ENCODE measurements at places on chromosomes 6 and 20. TPM values are rescaled to one million over a fixed set of nuclear protein-coding genes. Genes with fewer than 3 reads are reported as not detected.

The CFB gene
- total RNA-seq: 1.4 TPM

DNA sequence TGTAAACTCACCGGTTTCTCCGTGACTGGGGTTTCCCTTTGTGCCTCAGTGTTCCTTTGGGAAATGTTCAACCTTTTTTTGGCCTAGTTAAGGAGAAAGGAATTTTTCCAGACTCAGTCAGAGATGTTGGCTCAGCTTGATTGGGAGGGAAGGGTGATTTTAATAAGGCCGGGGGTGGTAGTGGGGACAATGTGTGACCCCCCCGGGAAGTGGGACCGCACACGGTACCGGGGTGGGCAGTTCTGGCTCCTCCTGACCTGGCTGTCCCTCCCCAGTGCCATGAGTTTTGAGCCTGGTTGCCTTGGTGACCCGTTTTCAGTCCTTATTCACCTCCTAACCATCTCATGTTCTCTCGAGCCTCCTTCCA, 132.7 kb downstream of the SNX5 start:
- peak overlapping the region; percentile 53 for H3K27ac ChIP-seq
- no peaks in the 10 kb centered on the region for H3K36me3 ChIP-seq
- DNase-seq: peak; percentile 26
- H3K27me3 ChIP-seq: no peaks in the 10 kb centered on the region
- H3K4me3 ChIP-seq: no peak overlapping the region

DNA sequence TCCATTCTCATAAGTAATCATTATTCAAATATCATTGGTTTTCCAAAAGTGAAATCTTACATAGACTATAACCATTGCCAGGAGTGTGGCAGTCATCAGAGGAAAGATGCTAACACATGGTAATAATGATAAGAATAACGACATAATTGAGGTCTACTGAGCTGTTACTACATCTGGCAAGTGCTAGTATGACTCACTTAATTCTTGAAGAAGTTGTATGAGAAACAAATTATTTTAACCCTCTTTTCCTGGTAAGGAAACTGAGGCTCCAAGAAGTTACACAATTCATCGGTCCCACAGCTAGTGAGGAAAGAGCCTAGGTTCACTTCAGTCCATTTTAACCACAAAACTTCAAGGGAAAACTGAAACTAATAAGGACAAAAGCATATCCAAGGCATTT, 335.6 kb upstream of the BTBD3 start:
- H3K36me3 ChIP-seq: no peaks in the 10 kb centered on the region
- DNase-seq: peak; percentile 11
- H3K27ac ChIP-seq: no peak overlapping the region
- H3K27me3 ChIP-seq: no peaks in the 10 kb centered on the region

The TSPO2 gene
- not detected for total RNA-seq

GRCh38 chr6:27882624-27883023, 29.6 kb downstream of the OR2B2 start:
- no peaks in the 10 kb centered on the region for H3K27me3 ChIP-seq
- H3K27ac ChIP-seq: no peak overlapping the region
- peaks cover 3% of the 10 kb centered on the region for H3K4me1 ChIP-seq
- H3K4me3 ChIP-seq: no peak overlapping the region

DNA sequence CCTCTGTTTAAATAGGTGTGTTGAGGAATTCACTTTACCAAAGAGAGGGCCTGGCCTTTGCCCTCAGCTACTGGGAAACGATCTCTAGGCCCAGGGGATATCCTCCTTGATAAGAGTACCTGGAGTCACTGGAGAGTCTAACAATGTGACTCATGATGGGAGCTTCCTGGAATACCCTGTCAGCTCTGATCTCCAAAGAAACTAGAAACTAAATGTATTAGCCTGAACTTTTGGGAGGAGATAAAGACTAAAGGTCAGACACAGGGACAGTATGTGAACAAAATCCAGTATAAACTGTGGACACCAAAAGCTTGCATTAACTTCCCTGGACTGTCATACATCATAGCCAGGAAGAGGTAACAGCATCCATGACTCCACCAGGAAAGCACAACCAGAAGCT, 148.5 kb downstream of the RNGTT start:
- DNase-seq: no peak
- H3K36me3 ChIP-seq: no peaks in the 10 kb centered on the region
- no peak overlapping the region for H3K27ac ChIP-seq

GRCh38 chr6:47897247-47897646, 115.4 kb downstream of the OPN5 start:
- no peaks in the 10 kb centered on the region for H3K4me1 ChIP-seq
- peak; percentile 37 for DNase-seq
- no peaks in the 10 kb centered on the region for H3K27me3 ChIP-seq
- no peak overlapping the region for H3K4me3 ChIP-seq
- no peak overlapping the region for H3K27ac ChIP-seq

The HLA-DQA1 gene
- total RNA-seq: not detected

- DNase-seq: no peak
- H3K27me3 ChIP-seq: no peaks in the 10 kb centered on the region
- H3K4me1 ChIP-seq: peaks cover 23% of the 10 kb centered on the region
- no peak overlapping the region for H3K4me3 ChIP-seq
- no peaks in the 10 kb centered on the region for H3K36me3 ChIP-seq
These were observed 4.9 kb downstream of the PTK7 start for GRCh38 chr6:43081043-43081442.

- no peaks in the 10 kb centered on the region for H3K4me1 ChIP-seq
- no peak overlapping the region for H3K27ac ChIP-seq
- no peak for DNase-seq
- H3K27me3 ChIP-seq: no peaks in the 10 kb centered on the region
- H3K4me3 ChIP-seq: no peak overlapping the region
- H3K36me3 ChIP-seq: no peaks in the 10 kb centered on the region
These were observed 124.0 kb upstream of the CARMIL1 start for GRCh38 chr6:25155211-25155610.

GRCh38 chr6:170147832-170148708, 142.8 kb downstream of the DLL1 start:
- H3K27ac ChIP-seq: no peak overlapping the region
- peaks cover 4% of the 10 kb centered on the region for H3K27me3 ChIP-seq
- H3K36me3 ChIP-seq: no peaks in the 10 kb centered on the region
- peaks cover 6% of the 10 kb centered on the region for H3K4me1 ChIP-seq

DNA sequence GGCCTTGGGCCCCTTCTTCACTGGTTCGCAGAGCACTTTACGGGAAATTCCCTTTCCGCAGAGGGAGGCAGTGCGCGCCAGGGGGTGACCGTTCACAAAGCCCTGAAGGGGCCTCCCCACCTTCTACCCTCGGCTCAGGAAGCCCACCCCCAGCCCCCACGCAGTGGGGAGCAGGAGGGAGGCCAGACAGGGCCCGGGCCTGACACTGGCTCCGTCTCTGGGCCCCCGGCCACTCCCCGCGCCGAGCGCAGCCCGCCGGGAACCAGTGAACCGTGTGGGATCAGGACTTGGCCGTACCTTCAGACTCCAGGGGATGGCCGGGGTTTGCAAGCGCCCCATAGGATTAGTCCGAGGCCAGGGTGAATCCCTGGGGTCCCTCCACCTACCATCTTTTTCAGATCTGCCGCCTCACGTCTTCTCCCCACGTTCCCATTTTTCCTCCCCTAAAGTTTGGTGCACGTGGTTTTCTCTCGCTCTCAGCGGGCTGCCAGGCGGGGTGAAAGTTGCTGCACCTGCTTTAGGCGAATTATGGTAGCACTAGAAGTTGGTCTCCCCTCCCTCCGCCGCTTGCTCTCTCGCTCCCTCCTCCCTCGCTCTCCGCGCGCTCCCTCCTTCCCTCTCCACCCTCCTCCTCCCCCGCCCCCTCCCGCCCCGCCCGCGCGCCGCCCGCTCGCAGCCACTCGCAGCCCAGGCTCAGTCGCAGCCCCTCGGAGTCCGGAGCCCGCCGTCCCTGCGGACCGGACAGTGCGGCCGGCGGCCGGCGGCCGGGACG, at the start of gene FOXP4:
Gene FOXP4 (plus strand): TSS at position 679 of the 772 bp plus-strand sequence. CDS start 19,380 bp downstream, outside the sequence.
- H3K4me3 ChIP-seq: peak within 1 kb of the TSS; percentile 85
- no peak within 1 kb of the TSS for H3K27ac ChIP-seq
- H3K36me3 ChIP-seq: no peaks in the 10 kb centered on the region
- DNase-seq: peak; percentile 96

The TFAP2D gene
- not detected for total RNA-seq

- H3K27me3 ChIP-seq: peaks cover 4% of the 10 kb centered on the region
- H3K4me1 ChIP-seq: peaks cover 3% of the 10 kb centered on the region
These were observed 4.1 kb upstream of the PREX1 start for GRCh38 chr20:48831718-48832404.

- no peaks in the 10 kb centered on the region for H3K27me3 ChIP-seq
- peak overlapping the region; percentile 94 for H3K4me3 ChIP-seq
- peaks cover 32% of the 10 kb centered on the region for H3K4me1 ChIP-seq
- H3K27ac ChIP-seq: peak overlapping the region; percentile 96
- DNase-seq: peak; percentile 94
- H3K36me3 ChIP-seq: no peaks in the 10 kb centered on the region
These were observed 42.3 kb upstream of the NAA20 start for GRCh38 chr20:19974630-19975435.

All from astrocyte (in vitro differentiated cells and primary cell).